ENCODE measurements at places on chromosomes 3 and 15. TPM values are rescaled to one million over a fixed set of nuclear protein-coding genes. Genes with fewer than 3 reads are reported as not detected.
A peak's percentile ranks its signal among the peaks of the same experiment; 100 is the strongest.

The ZPLD1 gene
- total RNA-seq, result not detected

The ZKSCAN7 gene
- 9.2 TPM for total RNA-seq

GRCh38 chr3:140441006-140441405, 236.9 kb upstream of the TRIM42 start:
- H3K4me3 ChIP-seq, result no peak overlapping the region
- H3K27me3 ChIP-seq, result no peaks in the 10 kb centered on the region
- no peak for DNase-seq
- no peak overlapping the region for H3K27ac ChIP-seq

DNA sequence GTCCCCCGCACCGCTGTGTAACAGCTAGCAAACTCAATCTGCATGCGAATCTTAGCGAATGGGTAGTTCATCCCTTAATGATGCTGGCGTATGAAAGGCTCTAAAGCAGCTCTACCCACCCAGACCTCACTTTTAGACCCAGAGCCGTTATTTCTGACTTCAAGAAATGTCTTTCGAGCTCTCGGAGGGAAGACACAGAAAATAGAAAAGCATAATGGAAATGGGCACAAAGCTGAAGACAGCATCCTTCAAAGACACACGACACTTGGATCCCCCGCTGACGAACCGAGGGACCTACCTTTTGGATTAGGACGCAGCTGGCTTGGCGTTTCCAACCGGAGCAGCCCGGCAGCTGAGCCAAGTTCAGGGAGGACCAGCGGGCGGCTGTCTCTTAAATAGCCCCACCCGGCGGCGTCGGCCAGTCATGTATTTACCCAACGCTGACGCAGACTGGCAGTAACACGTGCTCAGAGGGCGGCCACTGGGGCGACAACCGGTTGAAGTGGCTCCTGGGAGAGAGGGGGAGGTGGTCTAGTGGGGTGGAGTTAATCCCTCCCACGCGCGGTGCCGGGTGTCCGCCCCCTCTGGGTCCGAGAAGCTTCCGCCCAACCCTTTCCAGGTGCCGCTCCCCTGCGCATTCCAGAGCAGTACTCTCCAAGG, 1.5 kb downstream of the CCK start:
- no peak overlapping the region for H3K27ac ChIP-seq
- H3K27me3 ChIP-seq, result peaks cover 65% of the 10 kb centered on the region
- H3K4me3 ChIP-seq, result no peak overlapping the region
- DNase-seq, result no peak
- H3K4me1 ChIP-seq, result peaks cover 10% of the 10 kb centered on the region

GRCh38 chr15:58628206-58628947, 121.1 kb downstream of the ADAM10 start:
- no peaks in the 10 kb centered on the region for H3K27me3 ChIP-seq
- H3K27ac ChIP-seq, result peak overlapping the region; percentile 81
- no peak for DNase-seq
- peaks cover 52% of the 10 kb centered on the region for H3K36me3 ChIP-seq

The ADAMTS9 gene
- total RNA-seq, result not detected

- no peaks in the 10 kb centered on the region for H3K27me3 ChIP-seq
- peaks cover 53% of the 10 kb centered on the region for H3K36me3 ChIP-seq
- peak overlapping the region; percentile 91 for H3K27ac ChIP-seq
- H3K4me1 ChIP-seq, result peaks cover 100% of the 10 kb centered on the region
- H3K4me3 ChIP-seq, result peak overlapping the region; percentile 88
Measured at GRCh38 chr15:31346367-31347066, 19.9 kb downstream of the KLF13 start.

Measured in activated B cell treated with CpG ODN at 0.5 μM for 24 hours (primary cell).